SJSA1 (cell line): ENCODE measurements at places on chromosomes 13 and 19.

DNA sequence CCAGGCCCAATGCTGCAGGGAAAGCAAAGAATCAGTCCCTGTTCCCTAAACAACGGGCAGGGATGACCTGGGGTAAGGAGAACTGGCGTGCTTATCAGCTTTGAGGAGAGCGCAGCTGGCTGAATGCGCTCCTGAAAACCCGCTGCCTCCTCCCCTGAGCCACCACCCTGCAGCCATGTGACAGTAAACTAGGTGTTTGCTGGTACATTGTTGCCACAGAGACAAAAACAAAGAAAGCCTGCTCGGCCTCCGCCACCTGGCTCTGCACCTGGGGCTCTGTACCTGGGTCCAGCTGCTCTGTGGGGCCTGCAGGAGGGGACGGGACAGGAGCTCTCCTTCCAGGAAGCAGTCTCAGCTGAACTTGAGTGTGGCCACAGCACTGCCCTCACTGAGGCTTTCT, 21.8 kb downstream of the MCF2L start:
- no peak for DNase-seq

GRCh38 chr19:34504273-34504808, 22.8 kb downstream of the WTIP start:
- peak; percentile 38 for DNase-seq

GRCh38 chr19:1171755-1172352, 2.2 kb downstream of the SBNO2 start:
- no peak for DNase-seq

- DNase-seq = no peak
Measured at GRCh38 chr13:58051807-58052375, 420.3 kb downstream of the PCDH17 start.

- DNase-seq = no peak
Measured at GRCh38 chr13:21453387-21454081, 5.6 kb downstream of the ZDHHC20 start.

DNA sequence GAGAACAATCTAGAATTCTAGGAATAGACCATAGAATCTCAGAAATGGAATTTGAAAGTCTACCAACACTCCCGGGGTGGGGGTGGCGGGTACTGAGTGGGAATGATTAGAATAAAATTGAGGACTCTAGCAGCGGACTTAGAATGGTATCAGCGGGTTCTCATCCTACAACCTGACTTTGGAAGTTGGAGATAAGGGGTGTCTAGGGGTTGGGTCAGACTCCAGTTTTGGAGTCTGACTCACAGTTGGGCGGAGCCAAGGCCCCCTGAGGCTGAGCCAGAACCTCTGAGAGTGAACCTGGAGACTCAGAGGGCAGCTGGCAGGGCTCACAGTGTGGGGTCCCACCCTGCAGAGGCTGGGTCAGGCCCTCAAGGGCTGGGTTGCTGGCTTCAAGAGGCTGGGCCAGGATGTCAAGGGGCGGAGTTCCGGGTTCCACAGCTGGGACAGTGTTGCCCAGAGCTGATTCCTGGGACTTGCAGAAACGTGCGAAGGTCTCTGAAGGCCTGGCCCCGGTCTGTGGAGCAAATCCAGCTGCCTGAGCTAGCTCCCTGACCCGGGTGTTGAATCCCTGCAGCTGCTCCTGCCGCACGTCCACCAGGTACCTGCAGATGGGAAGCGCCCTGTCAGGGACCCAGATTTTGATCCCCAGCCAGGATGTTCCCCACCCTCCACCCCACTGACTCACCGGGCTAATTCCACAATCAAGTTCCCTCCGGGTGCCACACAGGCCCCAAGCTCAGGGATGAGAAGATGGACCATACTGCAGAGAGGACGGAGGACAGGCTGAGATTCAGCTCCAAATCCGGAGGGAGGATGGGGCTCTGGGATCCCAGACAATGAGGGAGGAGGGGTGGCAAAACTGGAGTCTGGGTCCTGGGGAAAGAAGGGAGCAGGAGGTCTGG, 1.6 kb upstream of the TNNI3 start:
- DNase-seq = no peak

GRCh38 chr19:53254411-53255341, at the start of gene ZNF677:
Gene ZNF677 (minus strand): TSS chr19:53254873. CDS start chr19:53251550, 3,323 bp downstream.
- peak; percentile 51 for DNase-seq

- DNase-seq = no peak
Measured at GRCh38 chr13:52104624-52105023, 24.2 kb downstream of the NEK5 start.

DNA sequence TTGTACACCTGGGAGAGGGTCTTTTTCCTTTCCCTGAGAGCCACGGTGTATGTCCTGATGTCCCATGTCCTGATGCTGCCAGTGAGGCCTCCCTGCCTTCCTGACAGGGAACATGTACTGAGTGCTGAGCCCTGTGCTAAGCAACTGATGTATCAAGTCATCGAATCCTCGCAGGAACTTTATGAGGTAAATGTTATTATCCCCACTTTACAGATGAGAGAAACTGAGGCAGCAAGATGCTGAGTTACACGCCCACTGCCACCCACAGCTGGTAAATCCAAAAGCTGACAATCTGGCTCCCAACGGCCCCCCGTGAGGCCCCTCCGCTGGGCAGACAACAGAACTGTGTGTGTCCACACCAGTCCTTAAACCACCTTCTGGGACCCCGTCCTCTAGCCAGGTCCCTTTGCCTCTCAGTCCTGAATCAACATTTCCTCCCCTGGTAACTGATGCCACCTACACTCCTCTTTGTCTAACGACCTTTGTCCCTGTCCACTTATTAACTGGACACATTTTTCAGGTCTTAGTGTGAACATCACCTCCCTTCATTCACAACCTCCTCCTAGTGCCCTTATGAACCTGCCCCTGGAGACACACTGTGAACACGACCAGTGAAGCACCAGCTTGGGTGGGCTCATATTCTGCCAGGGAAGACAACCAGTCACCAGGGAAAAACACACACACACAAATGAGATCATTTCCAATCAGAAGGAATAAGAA, 5.4 kb upstream of the VSIG10L start:
- DNase-seq = no peak

DNA sequence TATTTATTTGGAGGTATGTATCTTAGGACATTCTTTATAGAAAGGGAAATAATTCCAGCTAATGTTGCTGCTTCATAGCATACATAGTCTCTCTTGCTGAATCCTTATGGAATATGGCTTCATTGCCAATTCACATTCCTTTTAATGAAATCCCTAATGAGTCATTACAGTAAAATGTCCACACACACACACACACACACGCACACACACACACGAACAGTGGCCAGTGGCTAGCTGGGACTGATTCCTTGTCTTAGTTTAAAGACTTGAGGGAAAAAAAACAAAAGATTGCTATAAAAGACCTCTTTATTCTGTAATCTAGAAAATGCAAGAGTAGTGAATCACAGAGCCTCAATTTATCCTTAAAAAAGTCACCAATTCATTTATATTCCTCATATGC, 301.6 kb downstream of the SLITRK6 start:
- peak; percentile 87 for DNase-seq

- peak; percentile 39 for DNase-seq
Measured at GRCh38 chr19:30649934-30650614, 277.9 kb downstream of the ZNF536 start.

DNA sequence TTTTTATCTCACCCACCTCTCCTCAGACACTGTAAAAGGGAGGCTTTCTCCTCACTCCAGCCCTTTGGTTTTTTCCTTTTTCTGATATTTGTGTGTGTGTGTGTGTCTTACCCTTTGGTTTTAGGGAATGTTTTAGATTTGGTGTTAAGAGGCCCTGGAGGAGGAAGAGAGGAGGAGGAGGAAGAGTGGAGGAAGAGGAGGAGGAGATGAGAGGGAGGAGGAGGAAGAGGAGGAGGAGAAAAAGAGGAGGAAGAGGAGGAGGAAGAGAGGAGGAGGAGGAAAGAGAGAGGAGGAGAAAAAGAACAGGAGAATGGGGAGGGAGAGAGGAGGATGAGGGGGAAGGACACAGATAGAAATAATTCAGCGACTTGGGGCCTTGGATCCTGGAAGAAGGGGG, 10.5 kb downstream of the KLHL26 start:
- DNase-seq = no peak

DNA sequence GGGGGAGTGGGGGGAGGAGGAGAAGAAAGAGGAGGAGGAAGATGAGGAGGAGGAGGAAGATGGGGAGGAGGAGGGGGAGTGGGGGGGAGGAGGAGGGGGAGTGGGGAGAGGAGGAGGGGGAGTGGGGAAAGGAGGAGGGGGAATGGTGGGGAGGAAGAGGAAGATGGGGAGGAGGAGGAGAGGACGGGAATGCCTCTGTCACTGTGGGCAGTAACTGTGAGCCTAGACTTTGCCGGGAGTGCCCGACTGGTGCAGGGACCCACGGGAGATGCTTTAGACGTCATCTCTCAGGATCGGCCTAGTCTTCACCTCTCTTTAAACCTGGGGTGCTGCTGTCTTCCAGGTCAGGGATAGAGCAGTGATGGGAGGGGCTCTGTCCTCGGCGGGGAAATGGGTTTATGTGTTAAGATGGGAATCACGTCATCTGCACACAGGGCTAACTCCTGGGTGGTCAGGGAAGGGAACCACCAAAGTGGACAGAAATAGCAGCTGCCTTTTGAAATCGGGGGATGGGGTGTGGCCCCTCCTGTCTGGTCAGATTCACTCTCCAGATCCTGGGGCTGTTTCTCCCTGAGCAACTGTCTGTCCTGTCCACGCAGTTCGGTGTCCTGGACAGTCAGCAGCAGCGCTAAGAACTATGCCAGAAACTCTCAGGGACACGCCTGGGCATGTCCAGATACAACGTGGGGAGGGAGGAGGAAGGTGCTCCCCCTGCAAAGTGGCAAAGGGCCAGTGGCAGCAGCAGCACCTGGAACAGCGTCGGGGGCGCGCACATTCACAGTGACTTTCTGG, 26.9 kb downstream of the GAS6 start:
- peak; percentile 95 for DNase-seq

DNA sequence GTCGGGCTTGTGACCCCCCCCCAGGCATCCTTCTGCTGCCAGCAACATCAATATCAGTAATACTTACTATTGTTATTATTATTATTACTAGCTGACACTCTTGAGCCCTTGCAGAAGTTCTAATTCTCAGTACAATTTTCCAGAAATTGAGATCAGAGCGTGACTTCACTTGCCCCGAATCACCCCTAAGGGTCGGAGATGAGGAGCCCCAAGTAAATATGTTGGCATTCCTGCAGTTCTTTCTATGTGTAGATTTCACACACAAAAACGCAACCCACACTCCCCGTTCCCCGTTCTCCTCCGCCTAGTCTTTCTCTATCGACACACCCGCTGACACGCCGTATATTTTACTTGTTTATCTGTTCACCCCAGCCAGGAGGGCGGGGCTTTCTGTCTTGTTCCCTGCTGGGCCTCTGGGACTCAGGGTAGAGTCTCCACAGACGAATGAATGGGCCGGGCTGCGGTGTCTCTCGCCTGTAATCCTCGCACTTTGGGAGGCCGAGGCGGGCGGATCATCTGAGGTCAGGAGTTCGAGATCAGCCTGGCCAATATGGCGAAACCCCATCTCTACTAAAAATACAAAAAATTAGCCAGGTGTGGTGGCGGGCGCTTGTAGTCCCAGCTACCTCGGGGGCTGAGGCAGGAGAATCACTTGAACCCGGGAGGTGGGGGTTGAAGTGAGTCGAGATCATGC, 14.7 kb downstream of the TLE5 start:
- DNase-seq = peak; percentile 92

GRCh38 chr19:32287086-32287485, 58.3 kb upstream of the ZNF507 start:
- DNase-seq = peak; percentile 14

- DNase-seq = no peak
Measured at GRCh38 chr13:113975416-113975815, 1.5 kb upstream of the C13orf46 start.

GRCh38 chr13:32837973-32838927, 178.0 kb upstream of the KL start:
- no peak for DNase-seq

DNA sequence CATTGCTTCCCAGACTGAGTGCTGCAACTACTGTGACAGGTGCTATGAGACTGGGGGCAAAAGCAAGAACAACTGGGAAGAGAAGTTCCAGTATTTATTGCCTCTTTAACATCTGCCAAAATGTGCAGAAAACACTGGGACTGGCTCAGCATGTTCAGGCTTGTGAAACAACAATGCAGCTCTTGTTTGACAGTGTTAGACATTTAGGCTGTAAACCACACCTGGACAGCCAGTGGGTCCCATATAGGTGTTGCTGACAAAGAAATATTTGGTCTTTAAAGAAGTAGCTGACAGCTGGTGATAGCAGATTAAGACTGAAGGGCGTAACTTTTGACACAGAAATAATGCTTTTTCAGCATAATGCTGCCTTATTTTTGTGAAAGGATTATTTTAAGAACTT, 88.1 kb downstream of the STOML3 start:
- DNase-seq = no peak

DNA sequence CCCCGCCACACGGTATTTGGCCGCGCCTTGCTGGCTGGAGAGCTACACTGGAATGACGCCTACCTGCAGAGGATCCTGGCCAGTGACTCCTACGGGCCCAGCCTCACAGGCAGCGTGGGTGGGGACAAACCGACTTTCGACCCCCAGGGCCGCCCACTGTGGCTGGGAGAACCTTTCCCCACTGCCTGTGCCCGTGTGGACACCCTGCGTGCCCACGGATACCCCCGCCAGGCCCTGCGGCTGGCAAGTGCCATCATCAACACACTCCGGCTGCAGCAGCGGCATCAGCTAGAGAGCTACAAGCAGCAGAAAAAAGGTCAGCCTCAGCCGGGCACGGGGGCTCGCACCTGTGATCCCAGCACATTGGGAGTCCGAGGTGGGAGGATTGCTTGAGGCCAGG, 19.3 kb downstream of the ZSWIM4 start:
- no peak for DNase-seq

GRCh38 chr19:51599084-51599483, 28.0 kb downstream of the ZNF175 start:
- DNase-seq = no peak

DNA sequence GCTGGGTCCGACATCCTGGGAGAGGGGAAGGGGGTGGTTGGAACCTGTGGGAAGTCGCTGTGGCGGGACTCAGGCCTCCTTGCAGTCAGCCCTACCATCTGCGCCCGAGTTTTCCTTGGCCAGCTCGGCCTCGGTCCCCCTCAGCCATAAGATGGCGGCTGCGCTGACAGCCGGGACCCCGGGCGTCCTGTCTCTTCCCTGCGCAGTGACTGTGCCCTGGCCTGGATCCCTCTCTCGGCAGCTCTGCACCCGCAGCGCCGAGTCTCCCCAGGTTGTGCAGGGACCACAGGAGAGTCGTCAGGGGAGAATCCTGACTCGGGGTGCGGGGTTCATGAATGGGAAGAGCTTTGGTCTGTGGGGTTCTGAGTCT, 345 bp downstream of the ZNF257 start:
- DNase-seq = no peak
